ENCODE measurements at places on chromosomes 12 and 14. TPM values are rescaled to one million over a fixed set of nuclear protein-coding genes. Genes with fewer than 3 reads are reported as not detected.

DNA sequence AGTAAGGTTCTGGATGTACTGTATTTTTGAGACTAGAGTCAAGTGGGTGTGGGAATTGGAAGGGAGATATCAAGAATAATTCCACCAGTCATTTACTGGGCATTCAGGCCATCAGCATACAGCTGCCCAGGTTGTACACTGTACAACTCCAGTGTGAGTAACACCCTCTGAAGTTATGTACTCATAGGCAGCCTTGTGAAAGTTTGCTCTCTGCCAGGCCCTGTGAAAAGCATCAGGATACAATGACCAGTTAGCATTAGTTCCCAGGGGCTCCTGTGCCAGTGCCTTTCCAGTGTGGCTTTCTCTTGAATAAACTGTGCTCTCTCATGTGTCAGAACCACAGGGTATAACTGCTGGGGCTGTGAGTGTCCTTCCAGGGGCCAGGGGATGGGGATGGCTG, 89.7 kb downstream of the LGMN start:
- peaks cover 60% of the 10 kb centered on the region for H3K4me1 ChIP-seq
- H3K4me3 ChIP-seq, result no peak overlapping the region
- no peaks in the 10 kb centered on the region for H3K27me3 ChIP-seq
- H3K27ac ChIP-seq, result peak overlapping the region; percentile 99

DNA sequence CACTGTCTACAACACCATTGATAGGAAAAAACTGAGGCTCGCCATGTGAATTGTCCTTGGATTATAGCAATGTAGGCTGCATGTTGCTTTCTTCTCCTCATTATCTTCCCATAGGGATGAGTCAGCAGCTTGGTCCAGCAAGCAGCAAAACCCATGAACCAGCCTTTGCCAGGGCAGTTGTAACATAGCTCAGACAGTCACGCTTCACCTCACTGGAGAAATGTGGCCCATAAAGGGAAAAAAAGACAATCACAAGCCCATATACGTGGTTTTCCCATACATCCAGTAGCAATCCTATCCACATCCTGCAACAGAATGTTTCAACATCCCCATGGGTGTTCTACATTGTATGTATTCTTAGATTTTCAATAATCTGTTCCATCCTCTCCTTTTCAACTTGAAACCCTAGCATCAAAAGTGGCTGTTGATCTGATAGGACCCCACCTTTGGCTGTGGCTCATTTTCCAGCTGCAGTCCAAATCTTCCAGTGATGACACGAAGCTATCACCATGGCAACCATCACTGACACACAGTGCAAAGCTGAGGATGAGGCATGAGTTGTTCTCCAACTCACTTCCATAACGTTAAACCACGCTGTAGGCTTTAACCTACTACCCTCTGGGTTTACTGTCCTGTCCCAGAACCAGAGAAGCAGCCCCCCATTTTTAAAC, 34.0 kb downstream of the GRIN2B start:
- H3K36me3 ChIP-seq, result no peaks in the 10 kb centered on the region
- peaks cover 7% of the 10 kb centered on the region for H3K4me1 ChIP-seq
- no peak overlapping the region for H3K27ac ChIP-seq
- no peak for DNase-seq

- H3K4me1 ChIP-seq, result no peaks in the 10 kb centered on the region
- no peak for DNase-seq
- no peaks in the 10 kb centered on the region for H3K27me3 ChIP-seq
- H3K27ac ChIP-seq, result no peak overlapping the region
These were observed 110.2 kb downstream of the ALX1 start for GRCh38 chr12:85390266-85390665.

DNA sequence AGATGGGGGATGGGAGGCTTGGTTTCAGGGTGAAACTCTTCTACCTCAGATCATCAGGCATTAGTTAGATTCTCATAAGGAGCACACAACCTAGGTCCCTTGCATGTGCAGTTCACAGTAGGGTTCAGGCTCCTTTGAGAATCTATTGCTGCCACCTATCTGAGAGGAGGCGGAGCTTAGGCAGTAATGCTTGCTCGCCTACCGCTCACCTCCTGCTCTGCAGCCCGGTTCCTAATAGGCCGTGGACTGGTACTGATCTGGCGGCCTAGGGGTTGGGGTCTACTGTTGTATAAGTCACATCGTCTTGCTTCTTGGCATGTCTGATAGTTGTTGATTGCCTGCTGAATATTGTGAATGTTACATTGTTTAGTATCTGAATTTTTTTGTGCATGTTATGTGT, 12.2 kb downstream of the SCYL2 start:
- no peak overlapping the region for H3K4me3 ChIP-seq
- no peaks in the 10 kb centered on the region for H3K36me3 ChIP-seq
- H3K27me3 ChIP-seq, result no peaks in the 10 kb centered on the region
- DNase-seq, result no peak

GRCh38 chr14:97426776-97427175, 629.6 kb downstream of the VRK1 start:
- no peaks in the 10 kb centered on the region for H3K4me1 ChIP-seq

- peaks cover 11% of the 10 kb centered on the region for H3K4me1 ChIP-seq
- no peaks in the 10 kb centered on the region for H3K36me3 ChIP-seq
- DNase-seq, result no peak
- H3K27ac ChIP-seq, result no peak overlapping the region
- H3K27me3 ChIP-seq, result no peaks in the 10 kb centered on the region
- no peak overlapping the region for H3K4me3 ChIP-seq
These were observed 177.0 kb upstream of the PRMT8 start for GRCh38 chr12:3313675-3314663.

DNA sequence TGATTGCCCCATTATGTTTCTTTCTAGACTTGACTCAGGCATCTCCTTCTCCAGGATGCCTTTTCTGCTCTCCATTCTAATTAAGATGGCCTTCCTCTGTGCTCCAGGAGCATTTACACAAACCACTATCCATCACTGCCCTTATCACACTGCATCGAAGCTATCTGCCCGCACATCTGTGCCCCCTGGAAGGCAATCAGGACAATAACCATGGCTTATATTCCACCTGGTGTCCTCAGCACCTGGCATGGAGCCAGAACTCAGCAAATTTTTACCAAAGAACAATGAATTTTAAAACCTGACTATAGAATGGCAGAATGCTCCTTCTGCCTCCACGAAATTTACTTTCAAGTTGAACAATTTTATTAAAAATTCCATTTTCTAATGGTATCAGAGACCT, 465.8 kb downstream of the APAF1 start:
- no peaks in the 10 kb centered on the region for H3K4me1 ChIP-seq
- no peak overlapping the region for H3K27ac ChIP-seq
- DNase-seq, result no peak
- H3K36me3 ChIP-seq, result no peaks in the 10 kb centered on the region
- no peaks in the 10 kb centered on the region for H3K27me3 ChIP-seq

GRCh38 chr12:131387281-131388163, 323.4 kb upstream of the SFSWAP start:
- H3K27me3 ChIP-seq, result peaks cover 75% of the 10 kb centered on the region
- no peak overlapping the region for H3K4me3 ChIP-seq
- no peaks in the 10 kb centered on the region for H3K4me1 ChIP-seq
- DNase-seq, result no peak
- no peak overlapping the region for H3K27ac ChIP-seq
- no peaks in the 10 kb centered on the region for H3K36me3 ChIP-seq

- no peaks in the 10 kb centered on the region for H3K4me1 ChIP-seq
- no peak for DNase-seq
- peaks cover 13% of the 10 kb centered on the region for H3K36me3 ChIP-seq
- no peak overlapping the region for H3K27ac ChIP-seq
These were observed 69.6 kb downstream of the PTPN11 start for GRCh38 chr12:112488257-112488876.

GRCh38 chr12:115620816-115621215, 656.7 kb downstream of the MED13L start:
- H3K27ac ChIP-seq, result no peak overlapping the region
- no peak overlapping the region for H3K4me3 ChIP-seq
- no peaks in the 10 kb centered on the region for H3K27me3 ChIP-seq
- no peak for DNase-seq

DNA sequence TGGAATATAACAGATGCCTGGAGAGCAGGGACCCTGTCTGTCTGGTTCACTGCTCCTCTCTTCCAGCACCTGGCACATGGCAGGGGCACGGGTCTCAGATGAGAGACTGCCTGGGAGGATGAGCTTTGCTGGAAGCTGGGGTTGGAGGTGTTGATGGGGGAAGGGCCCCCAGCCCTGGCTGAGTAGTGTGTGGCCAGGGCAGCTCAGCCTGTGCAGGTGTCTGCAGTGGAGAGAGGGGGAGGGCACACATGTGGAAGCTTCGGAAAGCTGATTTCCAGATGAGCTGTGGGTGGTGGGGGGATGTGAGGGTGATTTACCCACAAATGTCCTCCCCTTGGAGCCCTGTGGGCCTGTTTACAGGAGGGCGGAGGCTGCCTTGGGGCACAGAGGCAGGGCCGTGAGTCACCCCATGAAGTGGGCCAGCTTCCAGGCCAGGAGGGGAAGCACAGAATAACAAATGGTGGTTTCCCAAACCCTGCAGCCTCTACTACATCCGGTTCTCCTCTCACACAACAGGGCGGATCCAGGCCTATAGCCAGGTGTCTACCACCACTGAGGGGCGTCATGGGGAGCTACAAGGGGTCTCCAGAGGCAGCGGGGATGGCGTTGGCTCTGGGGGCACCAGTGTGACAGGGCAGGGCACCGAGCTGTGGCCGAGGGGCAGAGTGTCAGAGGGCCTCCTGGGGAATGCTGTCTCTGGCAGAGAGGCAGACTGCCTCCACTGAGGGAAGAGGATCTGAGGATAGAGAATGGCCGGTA, 11.0 kb downstream of the KRT7 start:
- H3K27me3 ChIP-seq, result no peaks in the 10 kb centered on the region
- peak overlapping the region; percentile 82 for H3K27ac ChIP-seq
- DNase-seq, result peak; percentile 92
- H3K4me3 ChIP-seq, result no peak overlapping the region
- no peaks in the 10 kb centered on the region for H3K36me3 ChIP-seq

DNA sequence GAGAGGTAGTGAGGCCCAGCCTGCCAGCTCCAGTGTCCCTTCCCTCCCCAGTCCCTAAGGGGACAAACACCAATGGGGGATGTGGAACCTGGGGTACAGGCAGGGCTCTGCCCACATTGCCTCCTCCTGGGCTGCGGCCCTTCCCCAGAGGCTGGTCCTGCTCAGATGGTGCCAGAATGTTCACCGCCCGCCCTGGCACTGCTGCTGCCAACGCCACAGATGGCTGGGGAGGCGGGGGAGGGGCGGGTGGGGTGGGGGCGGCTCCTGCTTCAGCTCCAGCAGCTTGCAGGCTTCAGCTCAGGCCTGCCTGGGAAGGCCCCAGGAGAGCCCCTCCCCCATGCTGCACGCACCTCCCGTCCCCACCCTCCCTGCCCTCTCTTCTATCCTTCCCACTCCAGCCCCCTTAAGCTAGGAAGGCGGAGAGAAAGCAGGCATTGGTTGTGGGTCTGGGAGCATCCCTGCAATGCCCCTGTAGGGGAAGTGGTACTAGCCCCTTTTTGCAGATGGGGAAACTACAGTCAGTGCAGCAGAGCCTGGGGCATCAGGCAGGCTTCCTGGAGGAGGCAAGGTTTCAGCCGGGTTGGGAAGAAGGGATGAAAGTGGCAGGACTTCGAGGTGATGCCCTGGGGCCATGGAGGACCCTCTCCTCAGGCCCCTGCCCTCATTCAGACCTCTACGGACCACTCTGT, 2.0 kb upstream of the BEGAIN start:
- H3K36me3 ChIP-seq, result no peaks in the 10 kb centered on the region
- no peak overlapping the region for H3K4me3 ChIP-seq
- H3K4me1 ChIP-seq, result peaks cover 7% of the 10 kb centered on the region
- peak; percentile 32 for DNase-seq
- peaks cover 56% of the 10 kb centered on the region for H3K27me3 ChIP-seq

GRCh38 chr12:131747276-131748177, 36.6 kb downstream of the SFSWAP start:
- H3K4me3 ChIP-seq, result no peak overlapping the region
- H3K36me3 ChIP-seq, result peaks cover 18% of the 10 kb centered on the region
- no peak for DNase-seq

GRCh38 chr12:96236221-96236822, 42.1 kb downstream of the ELK3 start:
- no peaks in the 10 kb centered on the region for H3K27me3 ChIP-seq
- DNase-seq, result peak; percentile 90
- H3K4me3 ChIP-seq, result no peak overlapping the region
- H3K27ac ChIP-seq, result peak overlapping the region; percentile 96
- H3K36me3 ChIP-seq, result no peaks in the 10 kb centered on the region

DNA sequence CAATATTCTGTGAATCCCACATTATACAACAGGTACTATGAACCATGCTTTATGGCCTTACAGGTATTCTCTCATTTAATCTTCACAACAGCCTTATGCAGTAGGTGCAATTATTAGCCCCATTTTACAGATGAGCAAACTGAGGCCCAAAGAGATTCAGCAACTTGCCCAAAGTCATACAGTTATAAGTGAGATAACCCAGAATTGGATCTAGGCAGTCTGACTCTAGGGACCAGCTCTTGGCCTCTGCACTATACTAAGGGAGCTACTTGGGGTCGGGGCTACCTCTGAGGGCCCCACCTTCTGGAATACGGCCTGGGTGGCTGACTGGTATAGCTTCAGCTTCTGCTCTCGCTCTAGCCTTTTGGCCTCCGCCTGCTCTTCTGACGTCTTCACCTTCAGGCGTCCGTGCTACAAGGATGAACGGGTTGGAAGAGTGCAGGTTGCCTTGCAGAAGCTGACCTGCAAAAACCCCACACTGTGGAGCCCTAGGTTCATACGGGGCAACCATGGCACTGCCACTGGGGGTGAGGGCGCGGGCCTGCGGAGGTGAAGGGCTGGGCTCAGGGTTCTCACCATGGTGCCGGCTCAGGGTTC, 762 bp downstream of the RABGGTA start:
- DNase-seq, result no peak
- no peaks in the 10 kb centered on the region for H3K27me3 ChIP-seq

- no peak for DNase-seq
- peaks cover 4% of the 10 kb centered on the region for H3K4me1 ChIP-seq
- no peaks in the 10 kb centered on the region for H3K36me3 ChIP-seq
- no peak overlapping the region for H3K27ac ChIP-seq
- no peak overlapping the region for H3K4me3 ChIP-seq
- no peaks in the 10 kb centered on the region for H3K27me3 ChIP-seq
These were observed 162.5 kb downstream of the PPM1H start for GRCh38 chr12:62772416-62772955.

- peaks cover 15% of the 10 kb centered on the region for H3K4me1 ChIP-seq
- H3K27ac ChIP-seq, result no peak overlapping the region
- H3K4me3 ChIP-seq, result no peak overlapping the region
- no peak for DNase-seq
These were observed 5.5 kb upstream of the GPR68 start for GRCh38 chr14:91249841-91250616.

- DNase-seq, result peak; percentile 93
- peak overlapping the region; percentile 83 for H3K27ac ChIP-seq
- H3K4me3 ChIP-seq, result peak overlapping the region; percentile 47
- no peaks in the 10 kb centered on the region for H3K27me3 ChIP-seq
- H3K4me1 ChIP-seq, result peaks cover 29% of the 10 kb centered on the region
These were observed 25.6 kb upstream of the MAP1LC3B2 start for GRCh38 chr12:116533343-116534251.

FGF23 gene
- not detected for total RNA-seq

TAMALIN gene
- total RNA-seq, result 11.1 TPM

LALBA gene
- total RNA-seq, result not detected

IL22 gene
- not detected for total RNA-seq

RNF212B gene
- total RNA-seq, result not detected

Data from sigmoid colon (tissue), 7 donors.